NCI-H146 (cell line): ENCODE measurements at places on chromosomes 2 and 18.

GRCh38 chr18:49227441-49228165 is 232.8 kb downstream of the DYM start:
- no peak for DNase-seq

GRCh38 chr2:164012581-164012980 is 276.8 kb upstream of the FIGN start:
- DNase-seq = no peak

DNA sequence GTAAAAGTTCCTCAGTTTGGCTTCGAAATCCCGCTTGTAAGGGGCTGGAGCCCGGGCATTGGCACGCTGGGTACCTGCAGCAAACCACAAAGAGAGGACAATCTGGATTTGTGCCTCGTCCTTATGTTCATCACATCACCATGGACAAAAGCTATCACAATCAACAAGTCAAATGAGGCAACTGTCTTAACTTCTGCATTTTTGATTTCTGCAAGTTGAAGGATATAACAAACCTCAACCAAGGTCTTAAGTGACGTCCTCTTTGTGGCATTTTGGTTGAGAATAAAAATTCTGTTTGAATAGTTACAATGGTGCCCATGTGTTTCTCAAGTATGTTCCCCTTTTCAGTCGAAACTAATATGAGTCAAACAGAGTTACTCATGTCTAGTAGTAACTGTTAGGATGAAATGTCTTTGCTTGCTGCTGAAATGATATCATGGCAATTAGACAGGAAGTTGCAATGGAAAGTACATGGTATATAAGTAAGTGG is 70.8 kb upstream of the STK17B start:
- no peak for DNase-seq

GRCh38 chr2:170038734-170039133 is 139.2 kb upstream of the MYO3B start:
- DNase-seq = no peak

GRCh38 chr2:199663157-199663556 is 187.8 kb downstream of the FTCDNL1 start:
- no peak for DNase-seq

DNA sequence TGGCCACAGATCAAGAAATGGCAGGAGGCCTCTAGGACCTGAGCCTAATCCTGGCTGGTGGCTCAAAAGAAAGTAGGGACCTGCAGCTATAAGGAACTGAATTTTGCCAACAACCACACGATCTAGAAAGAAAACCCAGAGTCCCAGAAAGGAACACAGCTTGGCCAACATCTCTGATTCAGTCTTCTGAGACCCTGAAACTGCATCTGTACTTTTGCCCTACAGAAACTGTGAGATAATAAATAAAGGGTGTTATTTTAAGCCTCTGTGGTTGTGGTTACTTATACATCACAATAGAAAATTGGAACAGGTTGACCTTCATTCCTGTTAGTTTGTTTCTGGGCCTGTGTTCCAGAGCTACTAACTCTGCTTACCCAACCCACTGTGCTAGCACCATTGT is 356.8 kb upstream of the ST6GAL2 start:
- DNase-seq = no peak

DNA sequence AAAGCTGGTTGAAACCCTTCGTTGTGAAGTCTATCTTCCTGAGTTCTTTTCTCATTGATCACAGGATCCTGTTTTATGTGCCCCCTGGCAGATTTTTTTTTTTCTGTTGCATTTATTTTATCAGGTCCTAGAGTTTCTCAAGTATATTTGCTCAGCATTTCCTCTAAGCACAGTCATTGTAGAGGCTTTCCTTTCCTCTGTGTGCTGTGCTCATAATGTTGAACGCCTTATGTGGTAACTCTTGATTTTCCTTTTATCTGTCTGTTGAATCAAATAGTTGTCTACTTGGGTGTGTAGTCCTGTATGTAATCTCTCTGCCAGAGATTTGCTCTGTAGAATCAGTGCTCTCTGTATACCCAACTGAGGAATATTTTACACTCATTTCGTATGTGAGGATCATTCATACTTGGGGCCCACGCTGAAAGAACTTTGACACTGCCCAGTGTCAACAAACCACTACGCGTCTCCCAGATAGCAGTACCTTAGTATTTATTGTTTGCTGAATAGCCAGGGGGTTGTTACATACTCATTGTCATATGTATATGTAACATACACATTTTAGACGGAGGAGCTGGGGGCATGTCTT is 118.2 kb downstream of the CTNNA2 start:
- no peak for DNase-seq

DNA sequence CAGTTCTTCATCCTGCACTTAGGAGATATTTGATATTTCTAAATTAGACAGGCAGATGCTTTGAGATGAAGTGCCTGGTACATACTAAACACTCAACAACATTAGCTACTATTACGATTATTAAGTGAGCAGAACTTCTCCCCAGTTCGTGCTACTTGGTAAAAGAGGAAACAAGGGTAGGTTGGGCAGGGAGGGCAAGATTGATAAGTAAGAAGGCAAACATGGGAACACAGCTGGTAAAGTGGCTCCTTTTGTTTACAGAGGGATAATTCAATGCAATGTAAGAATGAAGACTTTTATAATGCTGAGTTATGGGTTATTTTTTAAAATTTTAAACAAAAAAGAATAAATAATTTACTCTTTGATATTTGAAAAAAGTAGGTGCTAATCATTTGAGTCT is 15.9 kb upstream of the WIPF1 start:
- no peak for DNase-seq

DNA sequence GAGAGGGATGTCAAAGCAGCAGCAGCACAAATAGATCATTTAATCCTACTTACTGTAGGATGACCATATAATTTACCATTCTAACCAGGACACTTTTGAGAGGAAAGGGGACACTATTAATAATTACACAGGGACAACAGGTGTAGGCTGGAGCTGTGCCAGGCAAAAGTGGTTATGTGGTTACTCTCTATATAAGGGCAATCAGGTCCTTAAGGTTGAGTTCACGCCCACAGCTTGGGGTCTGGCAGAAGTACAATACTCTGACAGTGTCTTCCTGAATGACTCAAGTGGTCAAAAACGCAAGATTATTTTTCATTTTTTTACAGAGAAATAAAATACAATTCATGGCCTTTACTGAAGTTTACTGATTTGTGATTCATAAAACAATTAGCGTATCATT is 2.8 kb downstream of the PREPL start:
- DNase-seq = peak; percentile 86

DNA sequence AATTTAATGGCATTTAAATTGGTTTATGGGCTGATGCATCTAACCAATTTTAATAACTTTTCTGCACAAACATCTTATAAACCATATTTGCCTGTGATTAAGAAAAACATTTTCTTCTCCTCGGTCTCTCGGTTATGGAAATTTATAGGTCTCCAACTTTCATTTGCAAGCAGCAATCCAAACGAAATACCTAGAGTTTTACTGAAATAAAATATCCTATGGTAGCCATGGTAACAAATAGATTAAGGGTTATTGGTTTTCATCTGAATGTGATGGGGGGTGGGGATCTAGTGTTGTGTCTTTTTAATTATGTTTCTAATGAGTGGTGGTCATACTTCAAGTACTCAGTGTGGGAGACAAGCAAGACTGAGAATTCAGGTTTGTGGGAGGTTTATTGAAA is 2.9 kb downstream of the KLHL29 start:
- no peak for DNase-seq

GRCh38 chr2:101512993-101513392 is 38.1 kb upstream of the RFX8 start:
- no peak for DNase-seq

DNA sequence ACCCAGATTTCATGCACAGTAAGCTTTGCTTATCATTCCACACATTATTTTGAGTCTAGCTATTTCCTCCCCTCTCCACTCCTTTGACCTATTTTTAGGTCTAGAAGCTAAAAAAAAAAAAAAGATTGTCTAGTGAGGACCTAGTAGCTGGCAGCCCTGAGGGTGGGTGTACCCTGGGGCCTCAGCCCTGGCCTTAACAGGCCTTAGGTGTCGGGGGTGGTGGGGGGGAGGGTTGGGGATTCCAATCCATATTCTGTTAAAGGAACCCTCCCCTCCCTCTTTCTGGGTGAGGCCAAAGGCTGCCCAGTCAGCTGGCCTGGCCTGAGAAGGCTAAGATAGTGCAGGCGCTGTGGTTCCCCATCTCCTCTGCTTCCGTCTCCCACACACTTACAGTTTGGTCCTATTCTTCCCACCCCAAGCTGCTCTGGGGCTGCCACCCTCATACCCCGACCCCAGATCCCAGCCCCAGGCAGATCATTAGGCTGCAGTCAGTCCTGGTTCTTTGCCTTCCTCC is 65.5 kb upstream of the HK2 start:
- DNase-seq = no peak

- no peak for DNase-seq
Observed at GRCh38 chr2:229243890-229244560, 27.1 kb downstream of the PID1 start.

DNA sequence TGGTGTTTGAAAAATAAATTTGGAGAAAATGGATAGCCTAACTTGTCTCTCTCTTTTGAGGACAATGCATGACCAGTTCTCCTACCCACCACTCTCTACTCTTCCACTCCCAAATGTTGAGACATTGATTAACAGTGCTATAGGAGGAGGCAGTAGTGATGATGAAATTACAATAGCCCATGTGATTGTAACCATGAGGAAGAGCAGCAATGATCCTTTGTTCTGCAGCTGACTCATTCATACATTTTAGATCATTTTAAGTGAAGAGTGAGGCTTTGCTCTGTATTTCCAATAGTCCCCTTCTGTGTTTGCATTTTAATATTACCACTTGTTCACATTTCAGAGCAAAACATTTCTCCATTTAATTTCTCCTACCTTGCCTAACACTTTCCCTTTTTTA is 592.3 kb downstream of the THSD7B start:
- no peak for DNase-seq

GRCh38 chr18:45962866-45963265 is 4.3 kb downstream of the EPG5 start:
- DNase-seq = no peak

GRCh38 chr2:24158131-24158530 is 16.7 kb upstream of the FAM228A start:
- peak; percentile 86 for DNase-seq

DNA sequence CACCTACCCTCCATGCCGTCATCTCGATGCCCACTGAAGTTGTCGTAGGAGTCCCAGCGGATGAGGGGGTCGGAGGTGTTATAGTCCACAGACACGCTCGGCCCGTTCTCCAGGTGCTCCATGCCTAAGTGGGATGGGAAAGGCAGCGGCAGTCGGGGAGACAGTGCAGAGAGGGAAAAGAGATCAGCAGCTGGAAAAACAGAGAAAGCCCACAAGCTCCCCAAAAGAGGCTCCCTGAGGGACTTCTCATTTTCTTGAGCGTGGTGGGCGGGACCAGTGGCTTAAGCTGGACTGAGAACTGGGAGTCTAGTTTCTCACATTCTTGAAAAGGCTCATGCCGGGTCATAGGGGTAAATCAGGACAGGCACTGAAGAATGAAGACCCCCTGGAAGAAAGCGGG is 121.9 kb downstream of the TNS1 start:
- DNase-seq = no peak

DNA sequence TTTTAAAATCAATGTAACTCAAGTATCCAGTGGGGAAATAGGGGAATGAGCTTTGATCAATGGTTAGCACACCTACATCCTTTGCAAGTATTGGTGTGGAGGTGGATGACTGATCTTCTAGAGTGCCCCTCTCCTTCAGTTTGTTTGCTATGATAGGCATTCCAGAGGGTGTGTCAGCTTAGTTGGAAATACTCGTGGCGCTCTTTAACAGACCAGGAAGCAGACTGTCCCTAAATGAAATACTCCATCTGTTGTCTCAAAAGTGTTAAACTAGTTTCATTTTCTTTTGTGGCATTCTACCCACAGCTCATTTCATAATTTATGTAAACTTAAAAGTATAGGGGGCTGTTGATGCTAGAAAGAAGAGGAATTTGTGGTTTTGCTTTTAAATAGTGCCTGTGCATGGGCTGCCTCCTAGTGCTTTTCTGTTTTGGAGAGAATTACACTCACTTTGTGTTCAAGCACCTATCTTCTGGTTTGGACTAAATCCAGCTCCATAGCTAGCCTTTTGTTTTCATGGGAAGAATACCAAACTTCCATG is 66.2 kb downstream of the STAT1 start:
- DNase-seq = no peak

DNA sequence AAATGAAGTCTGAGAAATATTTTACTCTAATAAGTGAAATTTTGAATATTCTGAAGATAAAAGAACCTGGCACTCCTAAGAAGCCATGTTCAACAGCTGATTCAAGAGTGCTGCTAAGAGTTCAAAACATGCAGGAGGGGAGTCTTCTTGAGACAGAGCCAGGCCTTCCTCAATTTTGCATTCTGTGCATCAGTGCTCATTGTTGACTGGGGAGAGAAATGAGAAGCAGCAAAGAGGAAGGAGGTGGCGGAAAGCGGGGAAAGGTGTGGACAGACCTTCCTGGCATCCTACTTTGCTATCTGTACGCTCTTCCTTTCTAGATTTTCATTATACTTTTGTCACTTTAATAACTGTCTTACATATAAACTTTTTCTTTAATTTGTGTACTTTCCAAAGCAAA is 29.7 kb upstream of the TXNDC2 start:
- no peak for DNase-seq

- no peak for DNase-seq
Observed at GRCh38 chr2:235514627-235515363, 21.0 kb downstream of the AGAP1 start.

DNA sequence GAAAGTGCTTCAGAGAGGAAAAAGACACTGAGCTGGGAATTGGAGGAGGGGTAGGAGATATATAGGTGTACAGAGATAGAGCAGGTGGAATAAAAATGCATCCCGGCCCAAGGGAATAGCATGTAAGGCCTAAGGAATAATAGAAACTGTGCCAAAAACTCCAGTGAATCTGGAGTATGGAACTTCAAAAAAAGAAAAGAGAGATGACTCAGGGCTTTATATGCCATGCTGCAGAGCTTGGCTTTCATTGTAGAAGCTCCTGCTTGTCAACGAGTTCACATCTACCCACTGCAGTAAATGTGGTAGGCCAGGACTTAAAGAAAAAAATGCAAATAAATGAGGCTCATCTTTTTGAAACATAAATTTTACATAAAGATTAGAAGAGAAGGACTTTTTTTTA is 131.8 kb downstream of the MREG start:
- DNase-seq = no peak

DNA sequence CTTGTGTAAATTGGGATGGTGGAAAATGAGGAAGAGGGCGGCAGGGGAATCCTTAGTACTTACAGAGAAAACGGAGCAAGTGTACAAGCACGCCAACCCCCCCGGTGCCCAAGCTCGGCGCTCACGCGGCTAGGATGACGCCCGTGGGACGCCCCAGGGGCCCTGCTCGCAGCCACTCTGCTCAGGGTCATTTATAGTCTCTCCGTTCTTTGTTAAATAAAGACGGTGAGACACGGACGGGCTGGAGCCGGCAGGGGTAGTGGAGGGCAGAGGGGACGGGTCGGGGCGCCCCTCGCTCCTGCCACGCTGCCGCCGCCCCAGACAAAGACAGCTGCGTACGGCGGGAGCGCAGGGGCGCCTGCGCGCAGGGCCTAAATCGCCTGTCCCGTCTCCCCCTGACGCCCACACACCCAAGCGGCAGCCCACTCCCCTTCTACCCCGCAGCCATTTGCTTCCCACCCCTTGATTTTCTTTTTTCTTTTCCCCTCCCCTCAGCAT is 37.8 kb downstream of the PCBP1 start:
- peak; percentile 77 for DNase-seq

- peak; percentile 22 for DNase-seq
Observed at GRCh38 chr18:34097312-34097711, 127.4 kb downstream of the NOL4 start.

GRCh38 chr2:207328944-207329386 is 163.2 kb upstream of the KLF7 start:
- no peak for DNase-seq
